Right renal cortex interstitium (tissue), 3 donors: ENCODE measurements at places on chromosomes 16 and 17. TPM values are rescaled to one million over a fixed set of nuclear protein-coding genes. Genes with fewer than 3 reads are reported as not detected.

DNA sequence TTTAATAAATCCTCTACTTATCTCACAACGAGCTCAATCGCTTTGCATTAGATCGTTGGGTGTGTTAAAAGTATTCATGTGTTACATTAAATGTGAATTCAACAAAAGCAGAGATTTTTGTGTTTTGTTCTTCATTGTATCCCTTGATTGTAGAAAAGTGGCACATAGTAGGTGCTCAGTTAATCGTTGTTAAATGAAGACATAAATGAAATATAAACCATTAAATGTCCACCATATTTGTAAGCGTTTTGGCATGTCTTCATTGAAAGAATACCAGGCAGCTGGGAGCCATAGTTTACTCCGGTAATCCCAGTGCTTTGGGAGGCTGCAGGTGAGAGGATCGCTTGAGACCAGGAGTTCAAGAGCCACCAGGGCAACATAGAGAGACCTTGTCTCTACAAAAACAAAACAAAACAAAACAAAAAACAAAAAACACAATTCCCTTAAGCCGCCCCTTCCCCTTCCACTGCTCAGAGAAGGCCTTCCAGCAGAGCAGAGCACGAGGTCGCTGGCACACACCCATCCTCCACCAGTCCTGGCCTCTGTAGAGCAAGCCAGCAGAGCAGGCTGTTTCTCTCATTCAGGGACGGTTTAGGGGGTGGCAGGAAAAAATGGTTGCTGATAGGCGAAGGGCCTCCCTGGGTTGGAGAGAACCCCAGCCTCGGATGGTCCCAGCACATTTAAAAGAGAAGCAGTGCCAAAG, 673 bp upstream of the CHD9 start:
- no peak for DNase-seq

- no peak for DNase-seq
Observed at GRCh38 chr17:64296246-64296645, 33.2 kb upstream of the TEX2 start.

DNA sequence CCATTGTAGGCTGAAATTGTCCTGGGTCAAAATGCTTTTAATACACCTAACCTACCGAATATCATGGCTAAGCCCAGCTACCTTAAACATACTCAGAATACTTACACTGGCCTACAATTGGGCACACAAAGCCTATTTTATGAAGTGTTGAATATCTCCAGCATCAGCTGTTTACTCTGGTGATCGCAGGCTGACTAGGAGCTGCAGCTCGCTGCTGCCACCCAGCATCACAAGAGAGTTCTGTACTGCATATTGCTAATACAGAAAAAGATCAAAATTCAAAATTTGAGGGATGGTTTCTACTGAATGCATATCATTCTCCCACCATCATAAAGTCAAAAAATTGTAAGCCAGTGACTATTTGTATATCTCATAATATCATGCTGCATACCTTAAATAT, 55.3 kb downstream of the ULK2 start:
- no peak for DNase-seq

The HBA2 gene
- polyA plus RNA-seq: 754 TPM

The CD79B gene
- 4.4 TPM for polyA plus RNA-seq

The KRT9 gene
- not detected for polyA plus RNA-seq

DNA sequence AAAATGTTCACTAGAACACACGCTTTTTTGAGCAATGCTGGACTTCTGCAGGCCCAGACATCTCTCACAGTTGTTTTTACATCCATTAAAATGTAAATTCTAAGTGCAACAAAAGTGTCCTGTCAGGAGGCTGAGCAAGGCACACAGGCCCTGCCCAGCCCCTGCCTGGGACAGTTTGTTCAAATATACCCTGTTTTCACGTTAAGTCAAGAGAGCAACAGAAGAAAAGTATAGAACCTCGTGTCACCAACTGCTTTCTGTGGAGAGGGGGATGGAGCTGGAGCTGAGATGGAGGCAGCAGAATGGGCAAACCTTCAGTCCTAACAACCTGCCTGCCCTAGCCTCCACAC, 4.3 kb upstream of the HOXB2 start:
- no peak for DNase-seq

The SHCBP1 gene
- polyA plus RNA-seq: 13.4 TPM

The SNRNP25 gene
- 45.0 TPM for polyA plus RNA-seq

The KIF18B gene
- 9.7 TPM for polyA plus RNA-seq

DNA sequence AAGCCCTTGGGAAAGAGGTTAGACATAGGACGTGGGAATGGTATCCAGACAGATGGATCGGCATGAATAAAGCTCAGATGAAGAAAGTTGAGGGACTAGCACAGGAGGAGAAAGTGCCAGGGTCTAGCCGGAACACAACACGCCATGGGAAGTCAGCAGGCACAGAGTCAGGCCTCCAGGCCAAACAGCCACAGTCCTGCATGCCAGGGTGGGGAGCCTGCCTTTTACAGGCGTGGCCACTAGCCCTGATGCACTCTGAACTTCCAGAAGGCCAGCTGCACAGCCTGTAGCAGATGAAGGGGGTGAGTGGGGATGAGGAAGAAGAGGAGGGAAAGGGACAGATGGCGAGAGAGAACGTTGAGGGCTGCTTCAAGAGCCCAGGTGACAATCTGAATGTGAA, 5.2 kb downstream of the B9D1 start:
- DNase-seq: no peak

GRCh38 chr17:43927060-43927864, 15.0 kb downstream of the PPY start:
- DNase-seq: no peak

The GNAO1 gene
- polyA plus RNA-seq: 5.0 TPM
